ENCODE measurements at places on chromosomes 6 and 20.

GRCh38 chr6:5866547-5867051 is 140.1 kb downstream of the NRN1 start:
- DNase-seq = no peak

DNA sequence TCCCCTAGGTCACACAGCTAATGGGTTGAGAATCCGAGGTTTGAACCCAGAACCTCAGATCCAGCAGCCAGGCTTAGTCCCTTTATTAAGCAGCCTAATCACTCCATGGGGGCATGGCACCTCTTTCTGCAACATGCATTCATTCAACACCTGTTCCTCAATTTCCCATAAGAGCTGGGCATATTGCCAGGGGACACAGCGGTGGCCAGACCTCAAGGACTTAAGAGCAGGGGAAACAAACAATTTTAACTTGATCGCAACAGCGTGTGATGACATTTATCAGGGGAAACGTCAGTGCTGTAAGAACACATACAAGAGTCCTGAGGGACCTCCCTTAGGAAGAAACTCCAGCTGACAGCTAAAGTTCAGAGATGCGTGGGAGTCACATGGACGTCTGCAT is 267.4 kb upstream of the CDH4 start:
- peak; percentile 85 for DNase-seq

DNA sequence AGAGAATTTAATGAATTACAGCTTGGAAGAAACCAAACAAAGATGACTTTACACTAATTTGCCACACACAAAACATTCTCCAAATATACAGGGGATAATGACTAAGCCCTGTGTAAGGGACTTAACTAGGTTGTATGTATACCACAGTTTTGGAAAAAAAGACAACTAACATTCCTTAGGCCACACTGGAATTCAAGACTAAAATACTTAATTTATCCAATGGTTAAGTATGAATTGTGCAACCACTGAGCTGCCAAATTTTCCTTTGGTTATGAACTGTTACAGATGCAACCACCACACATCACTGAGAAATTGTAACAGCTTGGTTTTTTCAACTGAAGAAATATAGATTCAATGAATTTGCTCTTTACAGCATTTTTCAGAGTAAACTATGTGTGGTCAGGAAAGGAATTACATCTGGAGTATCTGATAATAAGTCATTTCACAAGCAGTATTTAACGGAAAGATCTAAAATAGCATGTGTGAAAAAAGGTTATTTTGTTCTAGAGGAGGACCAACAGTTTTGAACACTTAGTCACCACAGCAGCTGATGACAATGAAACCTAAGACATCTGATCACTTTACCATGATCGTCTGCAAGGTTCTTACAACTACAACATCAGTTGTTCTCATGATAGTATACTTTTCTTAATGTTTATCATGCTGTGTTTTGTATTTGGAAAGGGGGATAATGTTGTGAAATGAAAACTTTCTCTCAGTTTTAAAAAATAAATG is 318.8 kb downstream of the BCKDHB start:
- DNase-seq = no peak

- no peak for DNase-seq
Observed at GRCh38 chr6:10559522-10560152, 38.5 kb downstream of the GCNT2 start.

DNA sequence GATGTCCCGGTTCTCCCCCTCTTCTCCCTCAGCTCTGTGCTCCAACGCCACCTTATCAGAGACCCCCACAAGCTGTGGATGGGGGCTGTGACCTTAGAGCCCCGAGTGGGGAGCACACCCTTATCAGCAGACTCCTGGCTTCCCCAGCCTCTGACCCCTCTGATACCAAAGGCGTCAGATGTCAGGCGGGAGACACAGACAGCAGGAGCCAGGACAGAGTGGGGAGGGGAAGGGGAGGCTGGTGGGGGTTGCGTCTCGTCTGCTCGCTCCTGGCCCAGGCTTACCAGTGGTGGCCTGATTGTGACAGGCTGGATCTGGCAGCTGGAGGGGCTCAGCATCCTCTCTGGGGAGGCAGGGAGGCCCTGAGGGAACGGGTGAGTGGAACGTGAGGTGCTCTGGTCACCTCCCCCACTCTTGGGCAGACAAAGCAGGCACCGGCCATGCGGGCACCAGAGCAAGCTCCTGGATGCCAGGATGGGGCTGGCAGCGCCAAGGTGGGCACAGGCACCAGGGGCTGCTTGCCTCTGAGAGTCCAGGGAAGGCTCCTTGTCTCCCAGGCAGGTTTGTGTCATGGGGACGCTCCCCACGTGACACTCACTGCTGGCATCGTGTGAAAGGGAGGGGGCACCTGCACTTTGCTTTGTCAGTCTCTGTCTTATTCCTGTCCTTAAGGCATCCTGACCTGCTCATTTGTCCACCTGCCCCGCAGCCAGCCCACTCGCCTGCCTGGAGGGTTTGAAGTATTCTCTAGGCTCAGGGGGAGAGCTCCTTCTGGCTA is 27.8 kb upstream of the GATA5 start:
- DNase-seq = no peak

DNA sequence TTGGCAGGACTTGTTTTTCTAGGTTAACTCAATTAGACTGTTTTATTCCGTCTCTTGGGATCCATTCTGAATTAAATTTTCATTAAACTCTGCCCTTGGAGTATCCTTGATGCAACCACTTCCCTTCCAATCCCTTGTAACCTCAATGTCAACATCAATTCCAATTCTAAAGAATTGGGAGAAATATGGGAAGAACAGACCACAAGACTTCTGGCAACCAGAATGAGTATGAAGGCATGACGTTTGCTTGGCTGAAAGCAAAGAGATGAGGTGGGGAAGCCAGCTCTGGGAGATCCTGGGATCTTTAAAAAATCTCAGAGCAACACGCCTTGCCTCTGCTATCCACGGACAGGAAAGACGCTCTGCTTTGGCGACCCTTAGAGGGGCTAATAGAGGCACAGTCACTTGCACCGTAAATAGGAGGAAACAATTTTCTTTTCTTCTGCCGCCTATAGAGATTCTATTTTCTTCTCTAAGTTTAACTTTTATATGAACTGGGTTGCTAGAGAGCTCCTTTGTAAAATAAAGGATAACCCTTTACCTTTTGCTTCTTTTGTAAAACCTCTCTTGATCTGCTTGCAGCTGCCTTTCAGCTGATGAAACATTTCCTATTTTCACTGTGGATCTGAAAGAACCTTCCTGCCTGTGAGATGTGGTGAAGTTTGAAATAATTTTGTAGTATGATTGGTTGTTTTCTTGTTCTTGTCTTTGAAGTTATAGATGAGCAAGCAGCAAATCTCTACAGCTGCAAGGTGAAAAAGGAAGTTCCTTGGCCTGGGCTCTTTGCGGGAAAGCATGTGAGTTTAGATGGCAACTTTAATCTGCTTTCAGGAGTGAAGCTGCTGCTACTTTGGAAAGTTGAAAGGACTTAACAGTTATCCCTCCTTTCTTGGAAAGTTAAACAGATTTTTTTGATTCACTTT is at the start of gene ASIP:
TSS of gene ASIP (plus strand) at position 731 of the 923 bp plus-strand sequence. CDS start 18,952 bp downstream, outside the sequence.
- DNase-seq = no peak

GRCh38 chr6:15363523-15364400 is 117.9 kb downstream of the JARID2 start:
- no peak for DNase-seq

- no peak for DNase-seq
Observed at GRCh38 chr6:154689493-154690255, 43.5 kb upstream of the SCAF8 start.

DNA sequence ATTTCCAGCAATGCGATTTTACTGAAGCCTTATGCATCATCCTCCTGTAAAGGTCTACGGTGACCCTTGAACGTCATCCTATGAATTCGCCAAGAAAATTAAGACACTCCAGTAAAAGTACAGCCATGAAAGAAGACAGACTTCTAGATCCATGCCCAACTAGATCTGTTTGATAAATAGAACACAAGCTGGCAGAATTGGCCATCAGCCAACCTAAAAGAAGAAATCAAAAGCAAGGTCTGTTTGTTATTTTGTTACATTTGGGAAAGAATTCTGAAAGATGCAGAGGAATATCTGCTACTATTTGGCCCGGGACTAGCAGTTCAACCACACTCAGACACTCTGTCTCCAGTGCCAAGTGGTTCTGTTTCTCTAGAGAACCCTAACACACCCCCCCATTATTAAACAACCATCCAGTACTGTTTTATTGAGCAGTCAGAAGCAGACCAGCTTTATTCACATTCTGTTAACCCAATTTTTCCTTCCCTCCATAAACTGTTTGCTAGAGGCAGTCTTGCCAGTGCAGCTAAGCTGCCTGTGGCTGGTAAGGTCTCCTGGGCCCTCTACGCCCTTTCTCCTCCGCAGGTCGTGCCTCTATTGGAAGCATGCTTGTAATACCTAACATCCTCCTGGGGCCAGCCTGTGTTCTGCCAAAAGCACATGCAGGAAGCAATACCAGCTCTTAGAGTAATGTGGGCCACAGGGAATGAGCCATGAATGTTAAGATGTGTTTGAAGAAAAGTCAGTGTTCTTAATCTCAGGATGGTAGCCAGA is 30.7 kb downstream of the LY86 start:
- no peak for DNase-seq

DNA sequence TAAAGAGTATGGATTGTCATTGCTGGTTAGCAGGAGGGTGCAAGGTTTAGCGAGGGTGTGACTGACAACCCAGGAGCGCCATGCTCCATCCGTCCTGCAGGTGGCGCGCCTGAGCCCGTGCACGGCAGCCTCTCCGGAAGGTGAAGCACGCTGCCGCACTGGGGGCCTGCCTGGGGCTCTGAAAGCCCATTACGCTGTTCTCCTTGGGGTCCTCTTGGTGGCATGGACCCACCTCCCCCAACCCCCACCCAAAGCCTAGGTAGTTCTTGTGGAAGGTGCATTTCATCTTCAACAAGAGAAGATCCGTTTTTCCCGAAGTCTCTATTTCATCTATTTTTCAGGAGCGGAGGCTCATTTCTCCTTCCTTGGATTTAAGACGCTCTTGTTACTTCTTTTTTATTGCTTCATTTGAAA is 197.4 kb upstream of the KCNG1 start:
- DNase-seq = no peak

- DNase-seq = no peak
Observed at GRCh38 chr6:17418281-17419188, 25.1 kb downstream of the CAP2 start.

DNA sequence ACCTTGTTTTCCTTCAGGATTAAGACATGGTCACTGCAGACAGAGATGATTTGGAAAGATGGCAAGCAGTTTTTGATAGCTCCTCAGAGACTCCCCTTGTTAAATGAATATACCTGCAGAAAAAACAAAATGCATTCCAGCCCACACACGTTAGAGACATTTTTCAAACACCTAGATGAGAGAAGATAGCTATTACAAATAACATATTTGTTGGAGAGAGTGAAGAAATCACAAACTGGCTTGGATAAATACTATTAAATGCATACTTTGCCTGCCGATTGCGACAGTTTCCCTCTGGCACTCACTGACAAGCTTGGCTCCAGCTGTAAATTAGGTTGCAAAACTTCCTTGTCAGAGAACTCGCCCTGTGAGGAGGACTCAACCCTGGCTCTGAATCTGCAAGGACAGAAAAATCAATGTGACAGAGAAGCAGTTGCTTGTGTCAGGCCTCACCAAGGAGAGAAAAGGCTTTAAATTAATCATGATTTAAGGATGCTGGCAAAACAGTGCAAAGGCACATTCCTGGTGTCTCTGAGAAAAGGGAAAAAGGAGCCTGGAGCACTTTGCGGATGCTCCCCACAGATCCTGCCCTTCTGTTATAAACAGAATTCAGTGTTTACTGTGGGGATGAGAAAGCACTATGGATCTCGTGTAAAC is 423.7 kb upstream of the MARCKS start:
- DNase-seq = no peak

DNA sequence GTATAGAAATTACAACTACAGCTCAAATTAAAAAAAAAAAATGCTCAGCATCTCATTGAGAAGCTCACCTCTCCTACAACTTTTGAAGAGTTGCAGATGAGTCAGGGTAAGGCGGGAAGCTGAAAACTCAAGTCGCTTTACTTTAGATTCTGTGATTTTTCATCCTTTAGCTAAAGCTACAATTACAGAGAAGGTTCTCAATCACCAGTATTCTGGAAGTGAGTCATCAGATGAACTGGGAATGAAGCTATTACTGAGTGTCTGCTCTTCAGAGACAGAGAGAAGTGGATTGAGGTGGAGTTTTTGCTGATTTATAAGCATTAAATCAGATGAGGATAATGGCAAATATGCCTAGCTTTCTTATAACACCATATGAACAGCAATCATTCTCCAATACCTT is 91.9 kb downstream of the TFAP2A start:
- no peak for DNase-seq

GRCh38 chr20:41287327-41287726 is 30.2 kb downstream of the ZHX3 start:
- no peak for DNase-seq

- no peak for DNase-seq
Observed at GRCh38 chr6:16837217-16837972, 76.1 kb upstream of the ATXN1 start.

- no peak for DNase-seq
Observed at GRCh38 chr6:70072540-70073179, 206.3 kb downstream of the COL19A1 start.

GRCh38 chr6:20204512-20204894 is 7.8 kb downstream of the MBOAT1 start:
- no peak for DNase-seq

- DNase-seq = no peak
Observed at GRCh38 chr6:15675536-15676220, 12.8 kb upstream of the DTNBP1 start.

- DNase-seq = no peak
Observed at GRCh38 chr20:3800256-3800877, 4.3 kb downstream of the CDC25B start.

DNA sequence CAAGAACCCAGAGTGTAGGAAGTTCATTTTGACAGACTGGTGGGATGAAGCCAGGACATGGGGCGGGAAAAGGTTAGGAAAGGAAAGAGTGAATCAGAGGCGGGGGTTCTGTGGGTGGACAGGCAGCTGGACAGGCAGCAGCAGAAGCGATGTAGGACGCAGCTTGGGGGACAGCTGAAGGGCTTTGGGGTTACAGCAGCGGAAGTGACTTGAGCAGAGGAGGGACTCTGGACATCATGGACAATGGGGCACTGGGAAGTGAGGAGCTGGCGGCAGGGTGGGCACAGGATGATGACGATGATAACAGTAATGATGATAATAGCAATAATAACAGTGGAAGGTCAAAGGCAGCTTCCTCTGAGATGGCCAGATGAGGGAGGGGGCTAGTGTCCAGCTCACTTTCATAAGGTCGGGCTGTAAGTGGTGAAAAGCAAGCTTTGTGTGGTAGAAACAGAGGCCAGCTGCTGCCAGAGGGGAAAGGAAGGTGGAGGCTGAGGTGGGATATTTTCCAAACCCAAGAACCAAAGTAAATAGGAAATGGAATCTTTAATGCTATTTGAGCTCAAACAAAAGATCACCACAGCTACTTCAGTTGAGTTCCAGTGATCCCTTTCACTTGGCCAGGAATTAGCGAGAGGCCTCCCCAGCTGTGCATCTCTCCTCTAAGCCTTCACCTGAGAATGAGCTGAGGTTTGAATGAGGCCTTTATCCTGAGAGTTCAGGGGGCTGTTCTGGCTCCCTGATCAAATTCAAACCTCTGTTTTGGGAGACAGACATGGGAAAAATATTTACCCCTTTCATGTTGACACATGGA is 433.5 kb downstream of the DHX35 start:
- DNase-seq = no peak
